ENCODE measurements at places on chromosomes 2 and 18. TPM values are rescaled to one million over a fixed set of nuclear protein-coding genes. Genes with fewer than 3 reads are reported as not detected.

DNA sequence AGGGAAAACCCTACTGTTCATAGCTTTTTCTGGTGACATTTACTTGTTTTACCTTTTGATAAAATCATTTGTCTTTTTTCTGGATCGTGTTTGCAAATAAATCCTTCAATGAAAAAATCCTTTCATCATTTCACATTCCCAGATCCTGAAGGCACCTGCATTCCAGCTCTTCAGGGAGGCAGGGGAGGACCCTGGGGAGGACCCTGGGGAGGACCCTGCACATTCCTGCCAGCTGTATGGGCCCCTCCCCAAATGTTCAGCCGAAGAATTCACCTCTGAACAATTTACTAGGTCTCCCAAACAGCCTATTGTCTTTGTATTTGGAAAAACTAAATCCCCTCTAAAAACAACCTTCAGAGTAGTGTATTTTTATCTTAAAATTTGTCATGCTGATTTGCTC, 558.4 kb upstream of the ID2 start:
- no peak overlapping the region for H3K4me3 ChIP-seq
- no peak for DNase-seq
- H3K27ac ChIP-seq: no peak overlapping the region
- H3K27me3 ChIP-seq: no peaks in the 10 kb centered on the region
- H3K4me1 ChIP-seq: peaks cover 13% of the 10 kb centered on the region

DNA sequence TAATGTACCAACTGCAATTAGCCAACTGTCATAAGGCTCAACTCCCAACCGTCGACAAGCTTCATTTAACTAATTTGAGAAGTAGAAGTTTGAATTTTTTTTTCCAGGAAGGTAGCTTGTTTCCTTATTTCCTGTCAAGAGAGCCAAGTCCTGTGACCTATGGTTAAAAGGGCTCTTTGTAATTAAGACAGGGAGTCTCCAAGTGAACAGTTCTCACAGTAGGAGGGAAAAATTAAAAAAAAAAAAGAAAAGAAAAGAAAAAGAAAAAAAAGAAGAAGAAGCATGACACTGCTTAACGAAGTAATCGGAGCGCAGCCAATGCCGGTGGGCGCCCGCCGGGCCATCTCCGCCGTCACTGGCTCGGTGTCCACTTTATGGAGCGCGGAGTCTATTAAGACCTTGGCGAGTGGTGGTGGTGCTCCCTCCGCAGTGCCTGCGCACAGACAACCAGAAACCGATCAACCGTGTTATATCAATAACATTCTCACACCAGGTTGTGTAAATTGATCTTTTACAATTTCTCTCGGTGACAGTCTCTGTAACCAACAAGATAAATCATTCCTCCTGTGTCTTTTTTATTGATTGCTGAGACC, 197.2 kb upstream of the POU3F3 start:
- H3K4me3 ChIP-seq: no peak overlapping the region
- H3K36me3 ChIP-seq: no peaks in the 10 kb centered on the region
- H3K27me3 ChIP-seq: no peaks in the 10 kb centered on the region
- no peaks in the 10 kb centered on the region for H3K4me1 ChIP-seq
- no peak for DNase-seq
- no peak overlapping the region for H3K27ac ChIP-seq

The FAM124B gene
- total RNA-seq: 1.1 TPM

DNA sequence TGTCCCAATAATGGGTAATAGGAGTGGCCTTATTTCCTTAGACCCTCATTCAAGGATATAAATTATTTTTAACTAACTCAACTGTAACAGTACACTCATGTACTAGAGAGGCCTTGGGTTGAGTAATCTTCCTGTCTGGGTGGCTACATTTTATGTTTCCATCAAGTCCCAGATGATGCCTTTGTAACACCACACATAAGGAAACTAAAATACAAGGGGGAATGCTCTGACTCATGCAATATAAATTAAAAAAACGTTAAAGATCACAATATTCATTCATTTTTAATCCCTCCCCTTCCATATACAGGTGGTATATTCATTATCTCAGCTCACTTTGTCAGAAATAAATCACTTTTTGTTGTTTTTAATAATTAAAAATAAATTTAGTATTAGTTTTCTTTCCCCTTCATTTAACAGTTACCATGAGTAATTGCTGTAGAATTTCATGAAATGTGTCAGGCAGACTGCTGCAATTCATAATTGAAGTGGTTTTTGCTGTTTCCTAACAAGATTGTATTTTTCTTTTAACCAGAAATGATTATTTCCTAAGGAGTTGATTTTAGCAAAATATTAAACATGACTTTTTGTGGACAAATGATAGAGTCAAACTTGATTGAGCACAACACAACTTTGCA, 1403.6 kb downstream of the SUCLG1 start:
- no peak for DNase-seq
- no peak overlapping the region for H3K27ac ChIP-seq

DNA sequence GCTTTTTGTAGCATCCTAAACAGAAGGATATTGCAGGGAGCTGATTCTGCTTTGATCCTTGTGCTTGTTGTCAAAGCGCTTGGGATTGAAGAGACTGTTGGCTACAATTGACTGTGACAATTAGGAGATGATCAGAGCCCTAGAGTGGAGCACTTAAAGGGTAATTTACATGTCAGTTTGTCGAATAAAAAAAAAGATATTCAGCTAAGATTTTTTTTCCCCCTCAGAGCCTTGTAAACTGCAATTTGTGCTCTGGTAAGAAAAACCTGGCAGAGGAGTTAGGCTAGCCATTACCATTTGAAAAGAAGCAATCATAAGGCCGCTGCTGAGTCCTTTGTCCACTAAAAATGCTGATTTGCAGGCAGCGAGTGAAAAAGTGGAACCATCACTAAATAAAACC, 47.8 kb upstream of the ZEB2 start:
- no peak for DNase-seq
- H3K4me1 ChIP-seq: no peaks in the 10 kb centered on the region
- no peaks in the 10 kb centered on the region for H3K27me3 ChIP-seq
- H3K4me3 ChIP-seq: no peak overlapping the region

The PAX3 gene
- total RNA-seq: not detected

The OLA1 gene
- total RNA-seq: 44.4 TPM
